B cell (primary cell): ENCODE measurements at places on chromosomes 7 and 10. TPM values are rescaled to one million over a fixed set of nuclear protein-coding genes. Genes with fewer than 3 reads are reported as not detected.

The GHRHR gene
- polyA plus RNA-seq: not detected in 2 replicates

The WNT2 gene
- polyA plus RNA-seq: not detected in 2 replicates

The ABCB4 gene
- polyA plus RNA-seq: 16.6 and 27.5 TPM in 2 replicates

The ACBD7 gene
- 0.09 and 0.35 TPM in 2 replicates for polyA plus RNA-seq

The WIPF3 gene
- polyA plus RNA-seq: not detected in 2 replicates

The PRTFDC1 gene
- 0.22 and 0.63 TPM in 2 replicates for polyA plus RNA-seq

The GRIFIN gene
- not detected in 2 replicates for polyA plus RNA-seq

The ACHE gene
- 0.13 and 0.37 TPM in 2 replicates for polyA plus RNA-seq

The LMTK2 gene
- polyA plus RNA-seq: 4.9 and 7.5 TPM in 2 replicates

The EBF3 gene
- not detected in 2 replicates for polyA plus RNA-seq

The SPDYE2 gene
- 0.07 TPM in 1 of 2 replicates, not detected in the other for polyA plus RNA-seq

The CFAP70 gene
- 1.6 and 2.5 TPM in 2 replicates for polyA plus RNA-seq

The IKZF5 gene
- 15.8 and 25.9 TPM in 2 replicates for polyA plus RNA-seq

The SKIDA1 gene
- polyA plus RNA-seq: 0.06 TPM in 1 of 2 replicates, not detected in the other

The FAM25A gene
- polyA plus RNA-seq: not detected in 2 replicates

The CYP2C19 gene
- not detected in 2 replicates for polyA plus RNA-seq

The ENTPD1 gene
- polyA plus RNA-seq: 17.6 and 25.9 TPM in 2 replicates

GRCh38 chr10:132787495-132788179, 1.7 kb upstream of the NKX6-2 start:
- peaks cover 10% of the 10 kb centered on the region for H3K27me3 ChIP-seq
- no peaks in the 10 kb centered on the region for H3K36me3 ChIP-seq
- peaks cover 3% of the 10 kb centered on the region for H3K4me1 ChIP-seq
- H3K27ac ChIP-seq: no peak overlapping the region

DNA sequence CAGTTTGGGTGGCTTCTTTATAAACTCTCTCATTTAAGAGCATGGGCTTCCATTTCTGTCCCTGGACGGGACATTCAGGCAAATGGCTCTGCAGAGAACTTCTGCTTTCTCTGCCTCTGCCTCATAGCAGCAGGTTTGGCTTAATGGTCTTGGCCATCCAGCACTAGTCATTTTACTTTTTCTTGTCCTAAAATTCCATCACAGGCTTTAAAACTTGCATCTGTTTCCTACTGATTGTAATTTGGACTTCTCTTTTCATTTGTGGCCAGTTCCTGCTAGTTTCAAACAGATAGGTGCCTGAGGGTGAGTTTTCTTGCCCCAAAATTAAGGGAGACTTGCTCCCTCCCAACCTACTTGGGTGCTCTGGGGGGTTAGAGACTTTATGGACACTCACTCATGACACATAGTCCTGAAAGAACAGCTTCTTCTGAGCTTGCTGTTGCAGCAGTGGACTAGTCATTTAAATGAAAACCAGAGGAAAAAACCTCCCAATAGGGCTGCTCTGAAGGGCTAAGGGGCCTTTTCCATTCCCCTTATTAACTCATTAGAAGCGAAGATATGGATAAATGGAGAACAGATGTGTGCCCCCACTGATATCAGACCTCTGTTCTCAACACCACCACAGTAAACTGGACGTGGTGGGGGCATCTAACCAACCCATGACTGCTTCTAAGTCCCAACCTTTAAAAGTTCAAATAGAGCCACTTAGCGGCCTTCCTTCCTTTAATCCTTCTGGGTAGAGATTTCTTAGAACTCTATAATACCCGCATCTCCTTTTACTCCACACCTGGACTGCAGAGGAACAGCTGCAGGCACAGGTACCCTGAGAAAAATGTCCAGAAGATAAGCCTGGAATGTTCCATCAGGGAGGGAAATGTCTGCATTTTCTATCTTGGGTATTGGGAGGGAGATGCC, 38.8 kb downstream of the SVOPL start:
- no peak overlapping the region for H3K27ac ChIP-seq
- DNase-seq: no peak
- H3K36me3 ChIP-seq: no peaks in the 10 kb centered on the region
- peaks cover 13% of the 10 kb centered on the region for H3K27me3 ChIP-seq

- H3K4me1 ChIP-seq: no peaks in the 10 kb centered on the region
- H3K27me3 ChIP-seq: no peaks in the 10 kb centered on the region
- H3K36me3 ChIP-seq: no peaks in the 10 kb centered on the region
- H3K4me3 ChIP-seq: no peak overlapping the region
- no peak for DNase-seq
Observed at GRCh38 chr7:158316466-158317031, 271.1 kb downstream of the PTPRN2 start.

GRCh38 chr10:117003336-117003735, 1.7 kb downstream of the SHTN1 start:
- H3K27ac ChIP-seq: no peak overlapping the region
- H3K4me1 ChIP-seq: peaks cover 10% of the 10 kb centered on the region
- H3K36me3 ChIP-seq: no peaks in the 10 kb centered on the region
- no peak for DNase-seq
- H3K27me3 ChIP-seq: peaks cover 25% of the 10 kb centered on the region

DNA sequence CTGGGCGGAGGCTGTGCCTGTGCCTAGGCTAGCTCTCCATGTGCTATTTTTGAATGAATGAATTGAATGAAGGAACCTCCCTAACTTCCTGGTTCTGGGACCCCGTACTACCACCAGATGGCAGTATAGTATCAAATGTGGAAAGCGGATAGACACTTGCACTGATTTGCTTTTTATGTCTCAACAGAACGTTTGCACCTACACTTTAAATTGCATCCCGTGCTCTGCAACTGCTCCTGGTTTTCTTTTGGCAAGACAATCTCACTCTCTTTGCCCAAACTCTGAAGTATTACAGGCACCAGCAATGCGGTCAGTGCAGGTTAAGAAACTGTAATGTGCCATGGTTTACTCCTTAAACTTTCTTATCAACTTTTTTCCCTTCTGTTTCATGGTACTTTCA, 6.5 kb downstream of the FZD8 start:
- no peaks in the 10 kb centered on the region for H3K36me3 ChIP-seq
- H3K4me3 ChIP-seq: no peak overlapping the region
- peaks cover 10% of the 10 kb centered on the region for H3K4me1 ChIP-seq
- H3K27me3 ChIP-seq: peaks cover 22% of the 10 kb centered on the region

GRCh38 chr7:138460176-138460648, at the start of gene TRIM24:
TSS of gene TRIM24 (plus strand) at chr7:138460259. CDS start at chr7:138460549, 290 bp downstream.
- DNase-seq: no peak
- H3K27me3 ChIP-seq: no peaks in the 10 kb centered on the region
- H3K4me1 ChIP-seq: peaks cover 9% of the 10 kb centered on the region
- H3K4me3 ChIP-seq: peak within 1 kb of the TSS; percentile 70
- H3K36me3 ChIP-seq: no peaks in the 10 kb centered on the region
- peak within 1 kb of the TSS; percentile 70 for H3K27ac ChIP-seq

GRCh38 chr10:77321838-77322237, 315.8 kb downstream of the KCNMA1 start:
- no peak for DNase-seq
- no peaks in the 10 kb centered on the region for H3K27me3 ChIP-seq
- no peaks in the 10 kb centered on the region for H3K36me3 ChIP-seq
- no peak overlapping the region for H3K27ac ChIP-seq
- H3K4me3 ChIP-seq: no peak overlapping the region

- H3K4me3 ChIP-seq: no peak overlapping the region
- H3K27me3 ChIP-seq: peaks cover 59% of the 10 kb centered on the region
- no peaks in the 10 kb centered on the region for H3K36me3 ChIP-seq
- no peak overlapping the region for H3K27ac ChIP-seq
Observed at GRCh38 chr7:27148756-27149641, 1.4 kb upstream of the HOXA6 start.

DNA sequence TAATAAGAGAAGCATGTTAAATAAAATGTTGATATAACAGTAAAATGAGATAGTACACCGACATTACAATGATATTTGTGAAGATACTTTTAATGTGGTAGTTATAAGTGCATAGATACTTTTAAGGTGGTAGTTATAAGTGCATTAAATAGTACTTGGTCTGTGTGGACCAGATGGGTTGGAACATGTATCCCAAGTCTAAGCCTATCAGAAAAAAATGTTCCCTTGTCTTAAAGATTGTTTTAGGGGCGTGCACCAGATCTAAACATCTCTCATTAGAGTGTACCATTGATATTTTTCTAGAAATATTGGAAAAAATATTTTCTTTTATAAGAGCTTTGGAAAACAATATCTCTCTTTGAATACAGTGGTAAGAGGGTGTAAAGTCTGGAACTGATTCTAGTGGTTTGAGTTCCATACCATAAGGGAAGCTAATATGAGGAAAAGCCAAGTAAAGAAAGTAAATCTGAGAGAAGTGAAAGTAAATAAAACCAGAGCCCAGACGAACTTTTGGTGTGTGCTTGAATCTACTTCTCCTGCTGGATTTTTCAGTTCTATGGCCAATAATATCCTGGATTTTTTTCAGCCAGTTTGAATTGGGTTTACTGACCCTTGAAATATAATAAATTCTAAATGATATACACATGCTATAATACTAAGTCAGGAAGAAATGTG, 175.3 kb downstream of the MBL2 start:
- H3K4me3 ChIP-seq: no peak overlapping the region
- no peaks in the 10 kb centered on the region for H3K27me3 ChIP-seq
- no peaks in the 10 kb centered on the region for H3K4me1 ChIP-seq
- H3K36me3 ChIP-seq: no peaks in the 10 kb centered on the region
- H3K27ac ChIP-seq: no peak overlapping the region
- no peak for DNase-seq

DNA sequence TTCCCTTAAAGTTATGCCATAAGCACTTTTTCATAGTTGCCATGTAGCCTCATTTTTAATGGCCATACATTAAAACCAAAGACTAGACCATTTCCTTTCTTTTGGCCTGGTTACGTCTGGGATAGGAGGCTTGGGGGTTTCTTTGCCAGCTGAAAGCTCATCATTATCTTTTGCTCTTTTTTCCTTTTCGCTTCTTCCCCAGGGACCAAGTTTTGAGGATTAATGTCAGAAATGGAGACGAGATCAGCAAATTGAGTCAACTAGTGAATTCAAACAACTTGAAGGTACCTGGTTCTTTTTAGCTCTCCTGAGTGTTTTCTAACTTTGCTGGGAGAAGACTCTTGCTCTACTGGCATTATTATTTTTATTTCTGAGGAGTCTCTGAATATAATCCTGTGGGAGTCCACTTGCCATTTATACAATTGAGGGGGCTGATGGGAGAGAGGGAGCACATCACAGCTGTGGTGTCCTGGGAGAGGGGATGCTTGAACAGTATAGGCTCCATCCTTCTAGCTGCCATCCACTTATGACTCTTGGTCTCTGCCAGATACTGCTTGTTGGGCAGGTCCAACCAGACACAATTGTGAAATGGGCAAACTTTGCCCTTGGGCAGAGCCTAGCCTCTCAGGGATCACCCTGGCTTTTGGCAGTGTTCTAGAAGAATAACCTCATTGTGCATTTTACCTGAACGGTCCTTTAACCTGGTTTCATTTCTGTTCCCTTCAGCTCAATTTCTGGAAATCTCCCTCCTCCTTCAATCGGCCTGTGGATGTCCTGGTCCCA, 5.8 kb downstream of the CPA4 start:
- DNase-seq: no peak
- H3K36me3 ChIP-seq: no peaks in the 10 kb centered on the region
- no peak overlapping the region for H3K4me3 ChIP-seq
- H3K27ac ChIP-seq: no peak overlapping the region
- H3K4me1 ChIP-seq: peaks cover 2% of the 10 kb centered on the region
- no peaks in the 10 kb centered on the region for H3K27me3 ChIP-seq

DNA sequence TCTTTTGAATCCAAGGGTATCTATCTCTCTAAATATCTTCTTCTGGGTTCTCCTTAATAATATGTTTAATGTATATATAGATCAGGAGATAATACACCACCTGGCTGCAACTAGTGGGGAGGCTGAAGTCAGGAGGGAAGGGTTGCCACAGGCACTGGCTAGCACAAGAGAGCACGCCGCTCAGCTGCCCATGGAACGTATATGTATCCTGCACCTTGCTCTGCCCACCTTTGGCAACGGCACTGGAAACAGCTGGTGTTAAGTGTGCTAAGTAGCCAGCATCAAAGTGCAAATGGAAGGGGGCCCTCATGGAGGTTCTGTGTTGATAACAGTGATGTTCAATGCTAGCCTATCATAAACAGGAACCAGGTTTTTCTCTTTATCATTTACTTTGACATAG, 49.8 kb upstream of the FAM133B start:
- H3K27me3 ChIP-seq: no peaks in the 10 kb centered on the region
- peaks cover 17% of the 10 kb centered on the region for H3K4me1 ChIP-seq
- H3K27ac ChIP-seq: no peak overlapping the region
- H3K36me3 ChIP-seq: no peaks in the 10 kb centered on the region
- no peak for DNase-seq

DNA sequence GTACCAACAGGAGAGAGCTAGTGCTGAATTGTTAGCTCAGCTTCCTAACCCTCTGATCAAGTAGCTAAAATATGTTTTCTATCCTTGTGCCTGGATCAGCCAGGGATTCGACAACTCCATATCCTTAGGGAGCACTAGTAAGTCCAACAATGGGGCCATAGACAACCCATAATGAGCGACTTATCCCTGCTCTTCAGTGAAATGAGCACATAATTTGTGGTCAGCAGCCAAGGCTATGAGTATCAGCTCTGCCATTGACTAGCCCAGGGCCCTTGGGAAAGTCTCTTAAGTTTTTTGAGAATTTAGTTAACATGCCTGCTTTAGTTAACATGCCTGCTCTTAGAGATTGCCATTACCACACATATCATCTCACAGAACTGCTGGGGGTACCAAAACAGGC, 39.3 kb downstream of the COL1A2 start:
- no peak overlapping the region for H3K27ac ChIP-seq
- no peaks in the 10 kb centered on the region for H3K36me3 ChIP-seq
- no peak overlapping the region for H3K4me3 ChIP-seq
- no peaks in the 10 kb centered on the region for H3K27me3 ChIP-seq
- no peaks in the 10 kb centered on the region for H3K4me1 ChIP-seq

- H3K27me3 ChIP-seq: no peaks in the 10 kb centered on the region
- H3K36me3 ChIP-seq: no peaks in the 10 kb centered on the region
- no peak for DNase-seq
Observed at GRCh38 chr7:40874756-40875155, 740.0 kb downstream of the SUGCT start.

GRCh38 chr7:31683445-31684225, 3.4 kb upstream of the PPP1R17 start:
- DNase-seq: no peak
- H3K36me3 ChIP-seq: no peaks in the 10 kb centered on the region
- H3K4me1 ChIP-seq: no peaks in the 10 kb centered on the region
- H3K4me3 ChIP-seq: no peak overlapping the region

GRCh38 chr10:122020226-122020625, 31.3 kb downstream of the TACC2 start:
- H3K27ac ChIP-seq: no peak overlapping the region
- no peaks in the 10 kb centered on the region for H3K4me1 ChIP-seq
- H3K36me3 ChIP-seq: no peaks in the 10 kb centered on the region
- no peaks in the 10 kb centered on the region for H3K27me3 ChIP-seq

- no peak overlapping the region for H3K4me3 ChIP-seq
- no peak overlapping the region for H3K27ac ChIP-seq
- peaks cover 19% of the 10 kb centered on the region for H3K36me3 ChIP-seq
- no peak for DNase-seq
Observed at GRCh38 chr10:69153227-69153626, 26.8 kb upstream of the SUPV3L1 start.

GRCh38 chr7:157428554-157428945, 91.7 kb downstream of the DNAJB6 start:
- no peak overlapping the region for H3K4me3 ChIP-seq
- no peak for DNase-seq
- H3K36me3 ChIP-seq: no peaks in the 10 kb centered on the region
- H3K27me3 ChIP-seq: no peaks in the 10 kb centered on the region
- peaks cover 9% of the 10 kb centered on the region for H3K4me1 ChIP-seq

- no peaks in the 10 kb centered on the region for H3K4me1 ChIP-seq
- DNase-seq: no peak
- no peak overlapping the region for H3K4me3 ChIP-seq
- no peaks in the 10 kb centered on the region for H3K36me3 ChIP-seq
Observed at GRCh38 chr10:76297780-76298281, 866.4 kb downstream of the LRMDA start.
